Stimulated activated CD4-positive, alpha-beta T cell treated with anti-CD3 and anti-CD28 coated beads, Interleukin-1b, Interleukin-23, amount 100 ng/mL, for 1 hour (primary cell): ENCODE measurements at places on chromosomes 13 and 19.

GRCh38 chr13:60397704-60398378 is 821 bp downstream of the TDRD3 start:
- DNase-seq = no peak

- DNase-seq = no peak
Measured at GRCh38 chr19:7748756-7749155, 1.4 kb upstream of the CD209 start.

- DNase-seq = no peak
Measured at GRCh38 chr13:98549728-98550317, 27.1 kb downstream of the STK24 start.

- DNase-seq = no peak
Measured at GRCh38 chr13:94829185-94829836, 117.0 kb upstream of the SOX21 start.

DNA sequence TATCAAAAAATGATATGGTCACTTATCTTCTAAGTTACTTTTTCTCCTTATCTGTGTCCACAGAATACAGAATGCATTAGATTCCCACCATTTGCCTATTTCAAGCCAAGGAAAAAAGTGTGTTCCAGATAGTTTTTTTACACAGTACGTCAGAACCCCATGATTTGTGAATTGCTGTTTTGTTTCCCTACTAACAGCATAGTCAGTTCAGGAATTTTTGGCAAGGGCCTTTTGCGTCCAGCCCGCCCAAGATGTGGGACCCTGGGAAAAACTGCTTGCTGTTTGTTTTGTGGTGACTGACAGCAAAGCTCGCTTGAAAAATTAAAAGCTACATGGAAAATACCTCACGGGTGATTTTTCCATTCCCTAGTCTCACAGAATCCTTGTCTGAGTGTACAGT is 20.4 kb upstream of the FAM216B start:
- no peak for DNase-seq

DNA sequence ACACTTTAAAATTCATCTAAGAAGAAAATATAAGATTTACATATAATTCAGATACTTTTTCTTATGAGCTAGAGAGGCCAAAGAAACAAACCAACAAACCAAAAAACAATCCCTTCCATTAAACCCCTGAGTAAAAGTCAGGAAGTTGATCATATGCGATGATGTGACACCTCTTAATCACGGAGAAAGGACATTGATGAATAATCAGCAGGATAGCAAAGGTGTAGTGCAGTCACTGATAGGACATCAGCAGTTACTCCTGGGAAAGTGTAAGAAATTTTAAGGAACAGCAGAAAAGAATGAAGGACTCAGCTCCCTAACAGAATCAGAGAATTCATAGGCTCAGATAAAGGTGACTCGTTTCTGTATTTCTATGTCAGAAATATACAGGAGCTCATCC is 202.4 kb upstream of the EDNRB start:
- no peak for DNase-seq

DNA sequence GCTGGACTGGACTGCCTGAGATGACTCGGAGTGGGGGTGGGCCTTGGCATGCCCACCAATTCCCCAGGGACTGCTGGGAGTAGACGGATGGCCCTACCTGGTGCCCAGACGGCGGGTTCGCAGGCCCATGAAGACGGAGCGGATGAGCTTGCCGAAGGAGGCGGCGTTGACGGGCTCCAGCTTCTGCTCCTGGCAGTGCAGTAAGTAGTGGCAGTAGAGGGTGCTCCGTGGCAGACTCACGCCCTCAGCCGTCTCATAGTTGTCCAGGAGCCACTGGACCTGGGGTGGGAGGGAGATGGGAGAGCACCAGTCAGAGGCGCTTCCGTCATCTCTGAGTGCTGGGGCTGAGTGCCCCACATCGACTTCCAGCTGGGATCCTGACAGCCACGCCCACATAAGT is 17.6 kb downstream of the DCAF15 start:
- no peak for DNase-seq

- no peak for DNase-seq
Measured at GRCh38 chr13:32073180-32073864, 41.7 kb downstream of the FRY start.

- DNase-seq = no peak
Measured at GRCh38 chr13:42892760-42893159, 99.3 kb downstream of the EPSTI1 start.

DNA sequence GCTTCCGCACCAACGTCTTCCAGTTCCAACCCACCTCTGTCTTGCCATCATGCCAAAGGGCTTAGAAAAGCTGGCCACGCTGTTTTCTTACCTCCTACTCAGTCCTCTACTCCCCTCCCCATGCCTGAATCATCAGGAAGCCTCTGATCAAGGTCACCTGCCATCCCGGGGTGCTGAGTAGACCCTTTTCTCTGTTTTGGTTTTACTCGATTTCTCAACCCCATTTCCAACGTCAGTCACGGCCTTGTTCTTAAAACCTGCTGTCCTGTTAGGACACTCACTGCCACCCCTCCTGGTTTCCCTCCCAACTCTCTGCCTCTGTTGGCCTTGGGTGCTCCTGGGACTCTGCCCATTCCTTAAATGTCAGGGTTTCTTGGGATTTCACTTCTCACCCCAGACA is 350.1 kb downstream of the FOXO1 start:
- DNase-seq = no peak

GRCh38 chr13:72561791-72562190 is 165.6 kb downstream of the MZT1 start:
- DNase-seq = no peak

- DNase-seq = no peak
Measured at GRCh38 chr19:23527797-23528196, 132.5 kb upstream of the ZNF91 start.

DNA sequence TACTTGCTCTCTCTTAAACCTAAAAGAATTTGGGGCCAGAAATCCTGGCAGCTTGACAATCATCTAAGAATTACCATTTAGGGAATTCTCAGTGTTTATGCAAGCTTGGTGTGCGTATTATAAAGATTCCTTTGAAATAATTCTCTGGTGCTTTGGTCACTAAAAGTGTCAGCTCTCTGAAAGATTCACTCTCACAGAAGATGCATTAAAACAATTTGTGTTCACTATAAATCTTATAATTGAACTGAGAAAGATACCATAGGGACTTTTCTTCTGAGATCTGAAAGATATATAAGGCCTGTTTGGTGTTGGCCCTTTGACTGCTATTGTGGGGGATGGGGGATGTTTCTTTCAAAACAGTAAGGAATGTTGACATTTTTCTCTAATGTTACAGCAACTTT is 27.3 kb downstream of the EPSTI1 start:
- no peak for DNase-seq

- no peak for DNase-seq
Measured at GRCh38 chr19:44856421-44857083, 10.5 kb downstream of the NECTIN2 start.
